ENCODE measurements at places on chromosomes 11 and 22.
A peak's percentile ranks its signal among the peaks of the same experiment; 100 is the strongest.

- peak; percentile 90 for DNase-seq
Observed at GRCh38 chr22:49735411-49735900, 92.2 kb downstream of the BRD1 start.

DNA sequence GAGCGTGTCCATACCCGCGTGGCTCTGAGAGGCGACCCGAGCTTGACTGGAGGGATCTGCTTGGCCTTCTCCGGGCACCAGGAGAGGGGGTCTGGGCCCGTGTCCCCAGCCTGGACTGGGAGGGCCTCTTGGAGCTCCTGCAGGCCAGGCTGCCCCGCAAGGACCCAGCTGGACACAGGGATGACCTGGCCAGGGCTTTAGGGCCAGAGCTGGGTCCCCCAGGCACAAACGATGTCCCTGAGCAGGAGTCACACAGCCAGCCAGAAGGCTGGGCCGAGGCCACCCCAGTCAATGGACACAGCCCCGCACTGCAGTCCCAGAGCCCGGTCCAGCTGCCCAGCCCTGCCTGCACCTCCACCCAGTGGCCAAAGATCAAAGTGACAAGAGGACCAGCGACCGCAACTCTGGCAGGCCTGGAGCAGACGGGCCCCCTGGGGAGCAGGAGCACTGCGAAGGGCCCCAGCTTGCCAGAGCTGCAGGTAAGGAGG lies 38.2 kb downstream of the TRIOBP start:
- DNase-seq = peak; percentile 72

DNA sequence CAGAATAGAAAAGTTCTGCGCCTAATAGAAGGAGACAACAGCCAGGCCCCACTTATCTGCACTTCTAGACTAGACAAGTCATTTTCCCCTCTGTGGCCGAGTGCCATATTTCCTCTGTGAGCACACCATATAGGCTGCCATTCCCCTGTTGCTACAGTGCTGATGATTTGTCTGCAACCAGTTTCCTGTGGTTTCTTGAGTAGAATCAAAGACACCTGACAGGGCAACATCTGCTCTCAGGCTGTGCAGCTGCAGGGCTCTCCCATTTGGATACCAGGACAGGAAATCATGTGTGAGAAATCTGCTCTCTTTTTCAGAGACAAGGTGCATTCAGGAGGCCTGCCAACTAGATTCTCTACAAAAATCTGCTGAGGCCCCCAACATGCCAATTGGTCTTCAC lies 879.3 kb downstream of the DLG2 start:
- DNase-seq = no peak

GRCh38 chr22:29635734-29636357 lies 32.4 kb downstream of the NF2 start:
- peak; percentile 12 for DNase-seq

GRCh38 chr22:43720716-43721115 lies 91.4 kb downstream of the EFCAB6 start:
- DNase-seq = no peak

DNA sequence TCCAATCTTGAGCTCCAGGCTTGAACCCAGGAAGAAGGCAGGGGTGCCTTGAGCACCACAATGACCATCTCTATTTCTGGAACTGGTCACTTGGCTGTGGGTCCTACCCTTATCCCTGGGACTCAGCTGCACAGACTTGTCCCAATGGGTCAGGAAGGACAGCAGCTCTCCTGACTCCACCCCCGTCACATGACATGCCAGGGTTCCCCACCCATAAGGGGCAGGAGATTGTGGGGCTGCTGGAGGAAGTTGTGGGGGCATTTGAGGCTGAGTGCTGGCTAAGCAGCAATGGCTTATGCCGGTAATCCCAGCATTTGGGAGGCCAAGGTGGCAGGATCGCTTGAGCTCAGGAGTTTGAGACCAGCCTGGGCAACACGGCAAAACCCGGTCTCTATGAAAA lies 56.2 kb downstream of the NFAM1 start:
- no peak for DNase-seq

DNA sequence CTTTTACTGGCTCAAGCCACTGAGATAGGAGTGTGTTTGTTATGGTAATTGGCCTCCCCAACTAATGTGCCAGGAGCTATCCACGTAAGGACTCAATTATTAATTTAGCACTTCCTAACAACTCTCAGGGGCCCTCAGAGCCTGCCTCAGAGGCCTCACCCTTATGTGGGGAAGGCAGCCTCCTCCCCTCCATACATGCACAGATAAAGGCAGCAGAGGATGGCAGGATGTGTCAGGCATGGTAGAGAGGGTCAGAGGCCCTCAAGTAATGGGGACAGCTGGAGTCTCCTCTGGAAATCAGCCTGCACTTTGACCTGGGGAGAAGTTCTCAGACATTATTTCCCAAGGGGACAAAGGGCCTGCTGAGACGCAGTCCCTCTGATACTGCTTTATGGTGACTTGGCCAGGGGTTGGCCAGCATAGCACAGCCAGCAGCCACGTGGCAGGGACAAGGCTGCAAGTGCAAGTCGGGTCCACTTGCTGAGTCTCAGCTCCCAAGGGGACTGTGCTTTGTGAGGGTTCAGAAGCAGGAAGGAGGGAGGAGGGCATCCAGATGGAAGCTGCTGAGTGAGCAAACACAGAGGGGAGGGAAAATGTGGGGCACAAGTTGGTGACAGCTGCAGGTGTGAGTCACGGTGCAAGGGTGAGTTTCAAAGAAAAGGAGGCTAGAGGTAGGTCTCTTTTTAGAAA lies 17.0 kb downstream of the MOGAT2 start:
- no peak for DNase-seq

DNA sequence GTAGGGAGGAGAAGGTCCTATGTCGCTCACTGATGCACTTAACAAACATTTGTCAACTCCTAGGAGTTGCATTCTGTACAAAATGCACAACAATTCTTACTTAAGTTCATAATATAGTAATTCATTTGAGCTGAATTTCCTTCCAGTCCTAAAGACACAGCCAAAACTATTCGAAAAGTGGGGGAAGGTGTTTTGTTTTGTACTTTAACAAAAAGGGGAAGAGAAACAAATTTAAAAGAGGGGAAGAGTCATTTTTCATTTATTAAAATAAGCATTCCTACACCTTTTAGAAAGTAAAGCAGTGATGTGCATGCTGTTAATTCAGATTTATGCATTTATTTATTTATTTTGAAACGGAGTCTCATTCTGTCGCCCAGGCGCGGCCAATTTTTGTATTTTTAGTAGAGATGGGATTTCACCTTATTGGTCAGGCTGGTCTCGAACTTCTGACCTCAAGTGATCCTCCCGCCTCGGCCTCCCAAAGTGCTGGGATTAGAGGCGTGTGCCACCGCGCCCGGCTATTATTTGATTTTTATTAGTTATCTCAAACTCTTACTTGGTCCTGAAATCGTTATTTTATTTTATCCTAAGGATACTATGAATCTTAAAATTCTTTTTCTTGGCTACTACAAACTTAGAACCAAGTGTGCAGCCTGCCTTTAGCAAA lies 1.1 kb upstream of the FANCF start:
- DNase-seq = no peak

DNA sequence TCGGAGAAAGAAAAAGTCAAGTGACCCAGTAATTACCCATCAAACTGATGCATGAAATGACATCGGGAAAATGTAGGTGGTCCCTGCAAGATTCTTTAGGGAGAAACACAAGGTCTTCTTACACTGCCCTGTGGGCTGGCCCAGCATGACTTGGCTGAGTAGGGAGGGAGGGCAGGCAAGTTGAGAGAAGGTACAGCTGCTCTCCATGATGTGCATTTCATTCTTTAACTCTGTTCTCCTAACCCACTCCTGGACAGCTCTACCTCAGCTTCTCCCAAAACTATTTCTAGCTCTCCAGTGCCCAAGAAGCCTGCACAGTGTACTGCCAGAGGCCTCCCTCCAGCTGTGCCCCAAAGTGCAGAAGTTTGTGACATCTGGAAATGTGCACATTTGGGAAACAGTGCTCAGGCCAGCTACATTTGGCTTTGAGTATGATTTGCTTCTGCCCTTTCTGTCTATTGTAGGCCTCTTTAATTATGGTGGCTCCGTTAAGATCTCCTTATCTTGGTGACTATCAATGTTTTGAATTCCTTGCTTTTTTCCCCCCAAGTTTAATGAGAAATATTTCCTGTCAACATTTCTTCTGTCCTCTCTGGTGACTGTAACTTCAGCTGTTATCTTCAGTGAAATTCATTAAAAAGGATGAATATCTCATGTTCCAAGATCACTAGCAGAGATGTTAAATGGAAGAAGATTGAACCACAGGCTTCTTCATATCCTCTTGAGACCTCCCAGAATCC lies 26.7 kb upstream of the PRSS23 start:
- DNase-seq = no peak

DNA sequence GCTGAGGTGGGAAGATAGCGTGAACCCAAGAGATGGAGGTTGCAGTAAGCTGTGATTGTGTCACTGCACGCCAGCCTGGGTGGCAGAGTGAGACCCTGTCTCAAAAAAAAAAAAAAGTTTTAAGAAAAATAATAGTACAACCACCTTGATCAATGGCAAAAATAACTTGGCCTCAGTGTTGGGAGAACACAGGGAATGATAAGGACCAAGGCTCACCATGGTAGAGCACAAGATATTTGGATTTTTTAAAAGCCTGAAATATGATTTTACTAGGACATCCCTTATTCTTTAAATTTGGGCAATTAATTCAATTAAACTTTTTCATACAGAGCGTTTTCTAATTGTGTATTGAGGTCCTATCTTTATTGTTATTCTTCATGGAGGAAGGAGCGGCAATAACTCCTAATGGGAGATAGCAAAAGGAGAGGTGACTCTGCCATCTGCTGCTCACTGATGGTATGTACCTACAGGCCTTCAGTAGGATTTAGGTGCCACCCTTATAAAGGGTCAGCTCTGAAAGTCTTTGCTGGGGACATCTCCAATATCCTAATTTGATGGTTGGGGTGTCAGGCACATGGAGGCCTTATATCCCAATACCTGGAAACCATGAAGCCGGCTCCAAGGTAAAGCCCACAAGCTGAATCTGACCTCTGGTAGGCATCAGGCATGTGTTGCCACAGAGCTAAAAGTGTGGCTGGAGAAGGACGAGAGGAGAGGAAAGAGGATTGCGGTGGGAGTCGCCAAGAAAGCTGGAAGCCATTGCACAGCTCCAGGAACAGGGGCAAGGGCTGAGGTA lies 21.9 kb upstream of the POLD3 start:
- peak; percentile 46 for DNase-seq

- peak; percentile 13 for DNase-seq
Observed at GRCh38 chr11:122159173-122159721, 43.2 kb upstream of the BLID start.

GRCh38 chr11:68373815-68374501 lies 61.6 kb downstream of the LRP5 start:
- peak; percentile 21 for DNase-seq

DNA sequence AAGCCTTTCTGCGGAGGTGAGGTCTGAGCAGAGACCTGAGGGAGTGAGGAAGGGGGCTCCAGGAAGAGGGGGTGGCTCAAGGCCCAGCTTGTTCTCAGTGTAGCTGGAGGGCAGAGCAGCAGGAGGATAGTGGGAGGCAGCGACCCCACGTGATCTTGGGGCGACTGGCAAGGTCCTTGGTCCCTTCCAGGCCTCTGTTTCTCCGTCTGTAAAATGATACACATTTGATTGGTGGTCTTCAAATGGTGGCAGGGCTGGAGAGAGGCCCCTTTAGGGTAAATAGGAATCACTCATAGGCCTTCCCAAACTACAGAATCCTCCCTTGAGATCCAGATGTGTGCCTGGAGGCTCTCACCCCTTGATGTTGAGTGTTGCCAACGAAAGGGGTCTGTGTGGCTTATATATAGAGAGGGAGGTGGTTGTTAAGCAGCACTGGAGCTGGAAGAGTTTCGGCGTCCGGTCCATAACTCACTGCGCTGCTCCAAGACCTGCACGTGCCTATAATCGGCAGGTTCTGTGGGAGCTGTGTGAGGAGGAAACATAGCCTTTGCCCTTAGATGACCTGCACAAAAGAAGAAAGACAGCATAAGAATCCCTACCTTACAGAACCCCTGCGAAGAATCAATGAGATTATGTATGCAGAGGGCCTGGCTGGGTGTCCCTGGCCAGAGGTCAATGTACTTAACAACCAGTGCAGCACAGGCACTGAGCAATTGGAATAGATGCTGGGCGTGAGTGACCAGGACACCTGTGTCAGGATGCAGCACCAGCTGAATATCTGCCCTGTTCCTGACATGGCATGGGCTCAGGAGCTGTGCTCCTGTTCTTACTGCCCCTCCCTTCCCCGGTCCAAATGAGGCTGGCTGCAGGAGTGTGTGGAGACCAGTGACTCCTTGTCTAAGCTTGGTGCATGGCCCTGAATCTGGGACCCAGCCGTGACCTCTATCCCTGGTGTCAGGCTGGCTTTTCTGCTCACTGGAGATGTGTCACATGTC lies 28.7 kb downstream of the OTOG start:
- DNase-seq = no peak

DNA sequence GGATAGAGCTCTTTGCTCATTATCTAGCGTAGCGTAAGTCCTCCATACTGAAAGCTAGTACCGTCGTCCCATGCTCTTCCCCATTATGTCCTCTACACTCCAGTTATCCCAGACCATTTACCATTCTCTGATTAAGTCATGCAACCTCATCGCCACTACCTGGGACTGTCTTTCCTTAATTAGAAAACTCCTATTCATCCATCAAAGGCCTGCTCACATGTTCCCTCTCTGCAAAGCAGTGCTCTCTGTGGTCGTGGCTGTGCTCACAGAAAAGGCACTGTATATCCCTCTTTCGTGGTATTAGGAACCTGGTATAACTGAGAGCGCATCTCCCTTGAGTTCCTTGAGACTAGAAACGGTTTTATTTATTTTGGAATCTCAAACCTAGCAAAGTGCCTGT lies 253.3 kb downstream of the KIRREL3 start:
- DNase-seq = no peak

DNA sequence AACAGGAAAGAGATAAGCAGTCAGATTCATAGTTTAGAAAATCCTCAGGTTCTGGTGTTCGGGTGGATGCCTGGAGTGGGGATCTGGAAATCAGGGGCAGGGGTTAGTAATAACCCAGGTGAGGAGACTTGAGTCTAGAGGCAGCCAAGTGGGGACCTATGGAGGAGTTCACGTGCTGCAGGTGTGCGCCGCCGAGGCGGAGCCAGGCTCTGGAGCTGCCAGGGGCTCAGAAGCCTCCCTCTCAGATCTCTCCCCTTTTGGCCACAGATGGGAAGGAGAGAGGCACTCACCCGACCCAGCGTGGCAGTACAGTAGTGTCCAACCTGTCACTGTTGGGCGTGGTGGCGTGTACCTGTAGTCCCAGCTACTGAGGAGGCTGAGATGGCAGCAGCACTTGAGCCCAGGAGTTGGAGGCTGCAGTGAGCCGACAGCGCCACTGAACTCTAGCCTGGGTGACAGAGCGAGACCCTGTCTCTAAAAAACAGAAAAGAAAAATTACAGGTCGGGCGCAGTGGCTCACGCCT lies 27.5 kb downstream of the TXN2 start:
- no peak for DNase-seq

DNA sequence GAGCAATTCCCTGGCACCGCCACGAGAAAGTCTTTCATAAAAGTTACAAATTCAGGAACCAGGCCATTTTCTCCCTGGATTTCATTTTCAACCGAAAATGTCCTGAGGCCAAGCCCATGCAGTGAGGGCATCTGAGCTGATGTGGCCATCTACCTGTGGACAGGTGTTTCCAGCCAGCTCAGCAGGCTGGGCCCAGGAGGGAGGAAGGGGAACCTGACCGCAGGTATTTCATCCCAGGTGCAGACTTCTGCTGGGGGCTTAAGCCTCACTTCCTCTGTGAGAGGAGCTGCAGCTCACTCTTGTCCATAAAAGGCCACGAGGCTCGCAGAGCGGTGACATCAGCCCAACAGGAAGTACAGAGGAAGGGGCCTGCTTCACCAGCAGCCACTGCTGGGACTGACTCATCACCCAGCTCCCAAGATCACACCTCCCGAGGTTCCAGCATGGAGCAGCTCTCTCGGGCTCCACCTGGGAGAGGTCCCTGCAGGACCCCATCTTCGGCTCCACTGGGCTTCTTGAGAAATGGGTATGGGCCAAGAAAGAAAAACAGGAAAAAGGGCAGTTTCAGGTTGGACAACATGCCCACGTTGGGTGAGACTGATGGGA lies 56.4 kb downstream of the MYH9 start:
- DNase-seq = no peak
